IPS DF 19.7 (cell line): ENCODE measurements at places on chromosomes 12 and 14.

DNA sequence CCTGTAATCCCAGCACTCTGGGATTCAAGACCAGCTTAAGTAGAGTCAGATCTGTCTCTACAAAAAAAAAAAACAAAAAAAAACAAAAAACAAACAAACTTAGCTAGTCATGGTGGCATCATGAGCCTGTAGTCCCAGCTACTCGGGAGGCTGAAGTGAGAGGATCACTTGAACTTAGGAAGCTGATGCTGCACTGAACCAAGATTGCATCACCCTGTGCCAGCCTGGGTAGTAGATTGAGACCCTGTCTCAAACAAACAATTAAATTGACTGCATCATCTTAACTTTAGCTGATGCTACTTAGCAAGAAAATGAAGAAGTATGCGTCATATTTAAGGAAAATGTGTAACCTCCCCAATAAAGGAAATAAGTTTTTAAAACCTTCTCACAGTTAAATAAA, 136.6 kb upstream of the ATXN7L3B start:
- DNase-seq = no peak

DNA sequence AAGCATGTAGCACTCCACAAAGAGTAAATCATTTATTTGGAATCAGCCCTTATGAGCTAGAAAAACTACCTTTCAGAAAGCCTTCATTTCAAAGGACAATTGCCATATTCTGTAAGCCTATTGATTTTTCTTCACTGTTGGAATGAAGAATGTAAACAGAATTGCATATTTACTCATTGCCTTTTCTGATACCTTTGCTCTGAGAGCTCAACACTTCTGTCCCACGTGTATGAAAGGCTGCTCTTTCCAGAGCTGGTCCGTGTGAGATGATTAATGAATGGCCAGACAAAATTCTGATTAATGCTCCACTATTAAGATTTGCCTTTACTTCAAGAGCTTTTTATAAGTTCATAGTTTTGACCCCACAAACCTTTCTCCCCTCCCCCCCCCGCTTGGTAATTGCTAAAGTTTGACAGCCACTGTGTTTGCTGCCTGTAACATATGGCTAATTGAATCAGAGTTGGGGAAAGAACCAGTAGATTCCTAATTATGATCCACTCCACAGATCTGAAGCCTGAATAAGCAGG, 63.0 kb upstream of the PLEKHA5 start:
- no peak for DNase-seq

DNA sequence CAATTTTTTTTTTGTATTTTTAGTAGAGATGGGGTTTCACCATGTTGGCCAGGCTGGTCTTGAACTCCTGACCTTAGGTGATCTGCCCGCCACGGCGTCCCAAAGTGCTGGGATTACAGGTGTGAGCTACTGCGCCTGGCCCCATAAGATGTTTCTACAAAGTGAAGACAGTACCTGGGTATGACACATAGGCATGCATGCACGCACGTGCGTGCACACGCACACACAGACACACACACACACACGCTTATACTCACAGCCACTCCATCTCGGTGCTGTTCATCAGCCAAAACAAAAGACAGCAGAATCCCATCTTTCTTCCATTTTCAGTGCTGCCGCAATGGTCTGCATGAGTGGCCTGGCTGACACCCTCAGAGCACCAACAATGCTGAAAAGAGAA, 63.9 kb downstream of the VCPKMT start:
- no peak for DNase-seq

- DNase-seq = no peak
Observed at GRCh38 chr12:88767699-88768098, 187.4 kb upstream of the KITLG start.

DNA sequence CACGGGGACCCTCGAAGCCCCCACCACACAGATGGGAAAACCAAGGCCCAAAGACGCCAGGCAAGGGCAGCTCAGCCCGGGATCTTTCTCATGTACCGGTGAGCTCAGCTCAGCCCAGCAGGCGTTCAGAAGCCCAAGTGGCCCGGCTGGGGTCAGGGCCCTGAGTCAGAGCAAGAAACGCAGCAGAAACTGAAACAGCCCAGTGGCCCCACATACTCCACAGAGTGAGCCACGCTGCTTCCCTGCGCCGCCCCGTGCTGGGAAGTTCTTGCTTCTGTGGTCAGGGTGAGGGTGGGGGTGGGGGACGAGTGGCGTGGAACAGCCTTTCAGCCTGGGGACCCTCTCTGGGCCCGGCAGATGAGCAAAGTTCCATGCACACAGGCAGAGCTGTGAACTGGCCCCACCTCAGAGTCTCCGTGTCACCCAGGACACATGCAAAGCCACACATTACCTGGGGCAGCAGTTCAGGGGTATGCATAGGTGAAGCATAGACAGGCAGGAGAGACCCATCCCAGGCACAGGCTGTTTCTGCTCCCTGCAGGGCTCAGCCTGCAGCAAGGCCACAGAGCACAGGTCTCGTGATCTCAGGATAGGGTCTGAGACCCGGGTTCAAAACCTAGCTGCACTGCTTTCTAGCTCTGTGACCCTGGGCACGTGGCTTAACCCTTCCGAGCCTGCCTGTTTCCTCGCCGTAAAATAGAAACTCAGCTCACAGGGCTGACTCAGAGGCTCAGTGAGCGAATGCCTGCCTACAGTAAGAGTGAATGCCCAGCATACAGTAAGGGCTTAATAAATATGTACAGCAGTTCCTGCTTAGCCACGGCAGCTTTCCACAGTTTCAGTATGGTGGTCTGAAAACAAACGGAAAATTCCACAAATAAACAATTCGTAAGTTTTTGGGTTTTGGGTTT, 21.6 kb downstream of the NCOR2 start:
- DNase-seq = no peak

- no peak for DNase-seq
Observed at GRCh38 chr12:94074980-94075629, 73.3 kb upstream of the PLXNC1 start.

DNA sequence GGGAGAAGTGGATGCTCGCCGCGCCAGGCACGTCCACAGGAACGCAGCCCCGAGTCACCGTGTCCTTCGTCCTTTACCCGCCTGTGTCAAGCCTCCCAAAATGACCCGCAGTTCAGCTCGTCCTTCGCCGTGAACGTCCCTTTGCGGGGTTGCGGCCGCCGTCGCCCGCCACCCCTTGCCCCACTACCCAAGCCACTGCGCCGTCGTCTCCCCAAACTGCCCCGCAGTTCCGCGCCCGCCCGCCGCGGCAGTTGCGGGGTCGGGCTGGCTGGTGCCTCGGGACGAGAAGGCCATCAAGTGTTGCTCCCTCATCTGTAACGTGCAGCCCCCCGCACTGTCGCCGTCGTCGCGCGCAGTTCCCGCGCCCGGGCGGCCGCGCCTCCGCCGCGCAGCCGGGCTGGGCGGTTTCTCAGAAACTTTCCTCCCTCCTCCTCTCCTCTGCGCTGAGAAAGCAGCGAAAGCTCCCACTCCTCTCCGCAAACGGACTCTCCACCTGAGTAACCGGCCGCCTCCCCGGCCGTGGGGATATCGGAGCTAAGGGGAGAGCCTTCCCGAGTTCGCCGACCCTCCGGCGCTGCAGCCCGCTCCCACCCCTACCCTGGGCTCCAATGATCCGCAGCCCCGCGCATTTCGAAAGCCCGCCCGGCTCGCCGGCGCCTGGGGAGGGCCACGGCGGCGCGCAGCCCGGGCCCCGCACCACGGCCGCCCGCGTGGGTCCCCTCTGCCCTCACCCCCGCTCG, 6.7 kb downstream of the CDKN1B start:
- no peak for DNase-seq

GRCh38 chr14:81625343-81625742, 91.7 kb upstream of the SEL1L start:
- no peak for DNase-seq

GRCh38 chr14:63960926-63961567, 108.2 kb downstream of the SYNE2 start:
- no peak for DNase-seq

DNA sequence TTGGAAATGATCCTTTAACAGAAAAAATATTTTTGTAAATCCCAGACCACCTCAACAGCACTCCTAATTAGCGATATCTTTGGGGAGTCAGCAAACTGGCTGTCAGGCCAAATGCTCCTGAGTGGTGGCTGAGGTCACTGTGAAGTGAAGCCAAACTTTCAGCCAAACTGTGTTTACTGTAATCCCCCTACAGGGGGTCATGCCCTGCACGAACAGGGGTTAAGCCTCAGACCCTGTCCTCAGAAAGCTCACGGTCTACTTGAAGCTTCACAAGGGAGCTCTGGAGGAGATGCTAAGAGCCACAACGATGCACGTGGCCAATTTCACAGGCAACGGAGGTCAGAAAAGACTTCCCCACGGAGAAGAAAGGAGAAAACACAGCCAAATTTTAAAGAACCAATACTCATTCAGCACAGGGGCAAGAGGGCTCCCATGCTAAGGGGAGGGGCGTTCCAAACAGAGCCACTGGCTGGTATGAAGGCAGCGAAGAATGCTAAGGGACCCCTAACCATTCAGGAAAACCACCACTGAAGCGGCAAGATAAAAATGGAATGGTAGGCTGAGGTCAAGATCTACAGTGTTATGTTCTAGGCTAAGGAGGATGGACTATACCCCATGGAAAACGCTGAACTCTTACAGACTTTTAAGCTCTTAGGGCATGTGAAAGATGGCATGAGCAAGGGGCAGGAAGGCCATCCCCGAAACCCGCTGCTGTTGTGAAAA, 105.4 kb downstream of the ITPR2 start:
- DNase-seq = no peak

- DNase-seq = no peak
Observed at GRCh38 chr12:27456618-27457017, 10.1 kb downstream of the SMCO2 start.

DNA sequence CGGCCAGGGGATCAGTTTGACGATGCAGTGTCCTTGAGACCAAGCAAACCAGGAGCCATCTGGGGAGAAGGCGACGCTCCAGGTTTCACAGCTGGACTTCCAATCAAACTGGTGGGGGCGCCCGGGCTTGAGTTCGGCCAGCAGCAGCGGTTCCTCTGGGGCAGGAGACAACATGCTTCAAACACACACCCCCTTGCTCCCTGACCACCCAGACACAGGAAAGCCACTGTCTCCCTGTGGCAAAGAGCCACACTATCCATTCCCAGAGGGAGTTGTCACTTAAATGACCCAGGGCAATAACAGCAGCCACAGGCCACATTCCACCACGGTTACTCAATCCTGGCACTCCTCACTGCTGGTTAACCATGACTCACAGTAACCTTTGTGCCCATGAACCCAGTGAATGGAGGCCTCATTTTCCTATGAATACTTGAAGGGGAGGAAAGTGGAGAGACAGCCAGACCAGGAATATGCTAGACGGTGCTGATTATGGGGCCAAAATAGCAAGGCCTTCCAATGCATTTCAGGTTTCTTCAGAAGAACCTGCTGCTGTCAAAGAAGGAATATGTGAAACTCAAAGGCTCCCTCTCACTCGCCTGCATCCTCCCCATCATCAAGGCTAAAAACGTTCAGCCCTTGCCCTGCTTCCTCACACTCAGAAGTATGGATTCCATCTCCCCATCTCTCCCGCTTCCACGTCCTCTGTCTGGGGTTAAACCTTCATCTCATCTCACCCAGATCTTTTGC, 8.5 kb downstream of the WSB2 start:
- DNase-seq = no peak

DNA sequence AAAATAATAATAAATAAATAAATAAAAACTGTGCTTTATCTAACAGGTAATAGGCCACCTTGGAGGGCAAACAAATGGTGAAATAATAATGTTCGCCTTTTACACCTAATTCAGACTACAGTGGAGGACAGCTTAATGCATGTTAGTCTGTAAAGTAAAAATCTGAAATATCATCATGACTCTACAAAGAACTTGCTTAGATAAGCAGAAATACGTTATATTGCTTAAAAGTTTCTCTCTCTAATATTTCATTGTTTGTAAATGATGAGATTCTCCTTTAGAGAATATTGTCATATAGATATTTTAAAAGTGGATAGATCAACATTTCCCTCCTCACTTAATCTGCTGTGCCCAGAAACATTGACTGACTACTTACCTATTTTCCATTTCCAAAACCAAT, 98.7 kb upstream of the PDZRN4 start:
- DNase-seq = no peak

- peak; percentile 12 for DNase-seq
Observed at GRCh38 chr12:113818833-113819232, 147.3 kb downstream of the RBM19 start.

DNA sequence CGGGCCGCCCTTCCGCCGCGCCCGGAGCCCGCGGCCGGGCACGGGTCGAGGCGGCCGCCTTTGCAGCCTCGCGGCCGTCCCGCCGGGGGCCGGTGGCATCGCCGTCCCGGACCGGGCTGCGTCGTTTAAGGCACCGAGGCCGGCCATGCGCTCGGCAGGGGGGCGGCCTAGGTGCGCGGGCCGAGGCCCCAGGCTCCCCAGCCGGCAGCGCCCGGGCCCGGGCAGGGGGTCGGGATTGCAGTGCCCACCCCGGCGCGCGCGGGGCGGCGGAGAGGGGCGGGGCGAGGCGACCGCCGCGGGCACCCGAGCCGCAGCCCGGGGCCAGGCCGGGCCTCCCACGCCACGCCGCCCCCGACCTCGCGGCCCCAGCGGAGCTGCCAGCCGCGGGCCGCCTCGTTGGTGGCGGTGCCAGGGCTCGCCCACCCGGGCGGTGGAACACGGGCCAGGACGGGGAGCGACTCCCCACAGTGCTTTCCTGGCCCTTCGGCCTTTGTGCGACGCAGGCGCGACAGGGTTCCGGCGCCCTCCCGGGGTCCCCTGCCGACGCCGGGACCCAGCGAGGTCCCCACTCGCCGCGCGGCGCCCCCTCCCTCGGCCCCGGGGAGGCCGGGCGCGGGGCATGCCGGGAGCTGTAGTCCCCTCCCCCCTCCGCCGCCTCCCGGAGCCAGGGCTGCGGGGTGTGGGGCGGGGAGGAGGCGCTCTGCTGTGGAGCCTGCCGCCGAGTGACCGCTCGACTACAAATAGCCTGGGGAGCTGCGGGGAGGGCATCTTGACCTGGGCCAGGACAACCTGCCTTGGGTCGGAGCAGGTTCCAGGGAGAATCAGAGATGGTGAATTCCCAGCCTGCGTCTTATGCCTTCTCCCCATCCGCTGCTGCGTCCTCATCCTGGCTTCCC, 769 bp downstream of the FKBP4 start:
- DNase-seq = no peak

DNA sequence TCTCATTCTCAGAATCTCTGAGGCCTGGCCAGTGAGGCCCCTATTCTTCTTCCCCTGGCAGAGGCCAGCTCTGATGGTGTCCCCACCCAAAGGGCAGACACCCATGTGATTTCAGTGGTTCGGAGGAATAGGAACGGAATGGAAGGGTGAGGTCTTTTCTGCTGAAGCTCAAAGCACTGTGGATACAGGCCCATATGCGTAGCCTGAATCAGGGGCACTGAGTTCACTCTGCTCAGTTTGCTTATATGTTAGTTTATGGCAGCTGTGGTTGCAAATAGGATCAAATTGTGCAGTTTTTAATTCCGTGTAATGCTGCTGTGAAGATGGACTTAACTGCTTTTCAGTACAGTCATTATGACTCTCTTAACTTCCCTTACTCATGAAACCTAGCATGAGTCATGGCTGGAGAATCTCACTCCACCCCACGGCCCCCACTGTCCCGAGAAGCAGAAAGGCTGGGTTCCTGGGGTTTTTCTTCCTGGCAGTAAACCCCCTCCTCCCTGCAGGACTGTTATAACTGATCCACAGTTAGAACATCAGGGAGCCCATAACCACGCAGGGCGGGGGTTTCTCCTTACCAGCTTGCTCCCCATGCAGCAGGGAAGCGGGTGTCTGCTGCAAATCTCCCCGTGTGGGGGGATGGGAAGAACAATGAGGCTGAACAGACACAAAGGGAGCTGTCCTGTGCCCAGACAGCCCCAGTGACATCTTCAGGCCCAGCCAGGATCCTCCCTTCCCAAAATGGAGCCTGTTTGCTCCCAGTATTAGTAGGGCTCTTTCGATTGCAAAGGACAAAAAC, 122.7 kb downstream of the SLC38A6 start:
- DNase-seq = no peak

GRCh38 chr12:64976131-64976530, 145.0 kb downstream of the WIF1 start:
- DNase-seq = no peak
